ENCODE measurements at places on chromosomes 12 and 14. TPM values are rescaled to one million over a fixed set of nuclear protein-coding genes. Genes with fewer than 3 reads are reported as not detected.

GDF11 gene
- 4.1 TPM for total RNA-seq

TMCC3 gene
- total RNA-seq = 1.1 TPM

PTMS gene
- 907 TPM for total RNA-seq

TTLL5 gene
- total RNA-seq = 13.7 TPM

SLC24A4 gene
- total RNA-seq = 0.10 TPM

PHC1 gene
- 9.2 TPM for total RNA-seq
